ENCODE measurements at places on chromosomes 7 and 10.

DNA sequence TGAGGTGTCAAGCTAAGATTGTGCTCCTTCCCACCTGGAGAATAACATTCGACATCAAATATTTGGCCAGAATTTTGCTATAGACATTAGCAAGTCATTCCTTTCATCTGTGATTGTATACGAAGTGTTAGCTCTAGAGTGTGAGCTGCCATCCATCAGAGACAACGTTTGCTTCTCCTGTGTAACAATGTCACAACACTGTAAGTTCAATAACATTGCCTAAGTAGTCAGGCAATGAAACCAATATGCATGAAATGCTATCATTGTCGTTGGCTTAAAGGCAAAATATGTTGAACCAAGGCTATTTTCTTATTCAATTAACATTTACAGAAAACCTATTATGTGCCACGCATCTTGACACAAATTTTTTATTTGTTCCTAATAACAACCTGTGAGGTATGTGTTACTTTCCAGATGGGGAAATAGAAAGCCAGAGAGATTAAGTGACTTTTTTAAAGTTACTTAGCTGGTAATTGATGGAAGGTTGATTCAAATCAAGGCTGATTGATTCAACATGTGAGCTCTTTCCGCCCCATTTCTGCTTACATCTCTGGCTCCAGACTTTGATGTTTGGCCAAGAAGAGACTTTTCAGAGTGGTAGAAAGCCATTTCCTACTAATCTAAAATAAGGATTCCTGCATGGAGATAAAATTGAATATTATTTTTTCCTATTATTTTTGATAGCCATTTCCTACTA is 32.0 kb downstream of the BET1 start:
- no peak for DNase-seq

DNA sequence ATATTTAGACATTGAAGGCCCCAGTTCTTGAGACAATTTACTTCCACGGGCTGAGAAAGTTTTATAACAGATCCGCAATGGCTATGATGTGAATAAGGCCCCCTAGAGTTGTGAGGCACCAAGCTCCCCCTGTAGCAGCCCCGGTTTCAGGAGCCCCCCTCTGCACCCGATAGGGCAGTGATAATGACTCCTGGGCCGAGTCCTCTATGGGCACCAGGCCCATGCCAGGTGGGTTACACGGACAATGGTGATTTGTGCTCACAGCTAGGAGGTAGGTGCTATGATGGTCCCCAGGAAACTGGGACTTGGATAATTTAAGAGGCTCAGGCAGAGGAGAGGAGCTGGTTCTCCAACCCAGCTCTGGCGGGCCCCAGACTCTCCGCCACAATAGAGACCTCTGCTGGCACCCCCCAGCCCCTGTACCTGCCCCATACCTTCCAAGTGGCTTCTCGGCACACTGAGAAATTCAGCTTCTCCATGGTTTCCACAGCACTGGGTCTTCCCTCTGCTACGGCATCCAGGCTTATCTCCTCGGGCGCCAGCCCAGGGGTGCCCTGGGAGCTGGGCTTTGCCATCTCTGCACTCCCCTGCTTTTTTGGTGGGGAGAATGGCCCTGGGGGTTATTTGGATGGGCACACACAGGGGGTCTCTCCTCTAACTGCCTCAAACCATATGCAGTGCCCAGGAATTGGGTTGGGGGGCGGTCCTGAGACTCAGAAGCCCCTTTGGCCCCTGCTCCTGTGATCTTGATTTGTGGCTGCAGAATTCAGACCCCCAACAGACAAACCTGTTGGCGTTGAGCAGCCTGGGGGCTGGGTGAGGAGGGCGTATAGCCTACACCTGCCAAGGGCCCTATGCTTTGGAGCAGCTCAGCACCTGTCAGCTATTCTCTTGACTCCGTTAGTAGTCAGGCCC is 12.2 kb upstream of the KCP start:
- no peak for DNase-seq

DNA sequence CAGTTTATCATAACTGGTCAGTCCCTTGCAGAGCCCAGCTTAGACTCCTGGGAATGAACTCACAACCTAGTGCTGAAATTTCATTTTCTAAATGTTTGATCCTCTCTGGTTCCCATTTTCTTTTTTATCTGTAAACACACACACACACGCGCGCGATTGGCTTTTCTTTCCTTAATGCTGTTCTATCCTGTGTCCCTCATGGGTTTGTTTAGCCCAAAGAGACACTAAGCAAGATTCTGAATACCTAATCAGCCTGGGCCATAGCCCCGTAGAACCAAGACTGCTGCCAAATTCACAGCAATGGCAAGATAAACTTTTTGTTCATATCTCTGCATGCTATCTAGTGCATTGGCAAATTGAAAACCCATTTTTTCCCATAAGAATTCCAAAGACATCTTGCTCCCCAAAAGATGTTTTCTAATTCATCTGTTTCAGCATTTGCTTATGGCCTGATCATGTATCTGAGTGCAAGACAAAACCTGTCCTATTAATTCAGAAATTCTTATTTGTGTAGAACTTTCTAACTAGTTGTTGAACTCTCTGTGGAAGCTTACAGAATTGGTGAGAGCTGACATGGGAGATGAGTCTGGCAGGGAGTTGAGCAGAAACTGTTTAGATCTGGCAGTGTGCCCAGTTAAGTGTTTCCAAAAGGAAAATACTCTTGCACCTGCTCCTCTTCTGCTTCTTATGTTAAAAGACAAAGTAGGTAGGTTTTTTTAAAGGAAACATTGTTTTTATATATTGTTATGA is 1.8 kb upstream of the IFIT1 start:
- no peak for DNase-seq

- DNase-seq, result no peak
Observed at GRCh38 chr7:134193240-134193639, 66.1 kb downstream of the LRGUK start.

GRCh38 chr7:66153691-66154090 is 39.0 kb downstream of the CRCP start:
- DNase-seq, result no peak

DNA sequence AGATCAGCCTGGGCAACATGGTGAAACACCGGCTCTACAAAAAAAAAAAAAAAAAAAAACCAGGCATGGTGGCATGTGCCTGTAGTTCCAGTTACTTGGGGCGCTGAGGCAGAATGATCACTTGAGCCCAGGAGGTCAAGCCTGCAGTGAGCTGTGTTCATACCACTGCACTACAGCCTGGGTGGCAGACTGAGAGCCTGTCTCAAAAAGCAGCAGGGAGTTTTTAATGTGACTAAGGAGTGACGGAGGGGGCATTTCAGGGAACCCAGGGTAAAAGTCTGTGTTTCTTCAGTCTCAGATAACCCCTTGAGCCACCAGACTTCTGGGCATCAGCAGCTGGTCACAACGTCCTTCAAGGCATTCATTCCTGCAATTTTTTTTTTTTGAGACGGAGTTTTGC is 2.2 kb upstream of the C10orf95 start:
- no peak for DNase-seq

GRCh38 chr7:91940171-91940570 is 491 bp upstream of the AKAP9 start:
- DNase-seq, result peak; percentile 23

DNA sequence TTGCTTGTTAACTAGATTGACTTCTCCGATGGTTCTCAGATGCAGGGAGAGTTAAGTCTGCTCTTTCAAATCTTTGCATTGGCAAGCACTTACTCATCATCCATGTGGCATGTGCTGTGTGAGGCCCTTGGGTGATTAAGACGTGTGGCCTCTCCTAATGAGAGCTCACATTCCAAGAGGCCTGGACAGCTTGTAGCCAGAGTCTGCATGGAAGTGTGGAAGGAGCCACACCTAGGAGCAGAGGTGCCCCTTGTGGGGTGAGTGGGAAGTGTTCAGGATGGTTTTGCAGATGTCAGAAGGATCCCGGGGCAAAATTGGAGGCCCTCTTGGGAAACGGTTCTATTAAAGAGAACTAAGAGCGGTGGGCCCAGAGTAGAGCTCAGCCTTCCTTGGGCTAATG is 225.9 kb downstream of the PAXIP1 start:
- DNase-seq, result peak; percentile 1

- DNase-seq, result no peak
Observed at GRCh38 chr7:99898023-99898357, 21.2 kb upstream of the OR2AE1 start.

DNA sequence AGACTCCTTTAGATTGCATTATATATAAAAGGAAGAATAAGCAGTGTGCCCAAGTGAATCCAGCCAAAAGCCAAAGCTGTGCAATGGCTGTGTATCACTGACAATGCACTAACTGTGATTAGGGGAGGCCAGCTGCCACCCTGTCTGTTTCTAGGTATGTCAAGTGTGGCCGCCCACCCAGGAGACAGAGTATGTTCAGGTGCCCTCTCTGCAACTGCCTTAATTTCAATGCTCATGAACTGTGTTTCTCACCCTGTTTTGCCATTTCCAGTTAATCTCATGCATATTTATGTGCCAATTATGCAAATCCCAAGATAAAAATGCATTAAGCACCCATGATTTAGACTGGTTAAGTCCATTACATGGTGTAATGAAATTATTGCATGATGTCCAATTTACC is 159.4 kb downstream of the FRMD4A start:
- DNase-seq, result no peak

DNA sequence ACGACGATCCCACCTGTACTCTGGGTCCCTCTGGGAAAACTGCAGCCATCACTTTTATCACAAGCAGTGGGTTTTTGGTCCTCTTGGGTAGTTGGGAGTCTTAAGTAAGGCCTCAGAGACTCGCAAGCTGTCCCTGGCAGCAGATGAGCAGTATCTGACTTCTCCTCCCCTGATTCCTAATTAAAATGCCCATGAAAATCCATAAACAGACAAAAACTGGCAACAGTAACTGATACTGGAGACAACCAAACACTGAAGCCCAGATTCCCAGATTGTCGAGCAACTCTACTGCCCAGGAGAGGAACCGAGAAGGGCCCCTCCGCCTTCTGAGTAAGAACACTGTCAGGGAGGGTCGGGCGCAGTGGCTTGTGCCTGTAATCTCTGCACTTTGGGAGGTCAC is 333.8 kb downstream of the CALN1 start:
- no peak for DNase-seq

GRCh38 chr7:81519886-81520285 is 250.0 kb downstream of the HGF start:
- no peak for DNase-seq

- peak; percentile 100 for DNase-seq
Observed at GRCh38 chr7:1961701-1962276, 271.0 kb downstream of the MAD1L1 start.

GRCh38 chr10:75429159-75429827 is 2.1 kb upstream of the LRMDA start:
- DNase-seq, result no peak

DNA sequence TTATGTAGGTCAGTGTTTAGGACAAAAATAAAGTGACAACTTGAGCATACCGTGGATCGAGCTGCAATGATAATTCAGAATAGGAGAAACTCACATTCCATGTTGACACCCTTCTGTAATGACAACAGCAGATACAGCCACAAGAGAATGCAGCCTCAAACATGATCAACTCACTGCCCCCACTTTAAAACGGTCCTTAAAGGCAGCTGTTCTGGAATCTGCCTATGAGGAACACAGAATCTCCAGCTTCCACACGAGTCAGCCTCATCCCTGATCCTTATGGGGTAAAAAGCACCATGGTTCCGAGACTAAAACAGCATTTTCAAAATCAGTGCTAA is 32.5 kb upstream of the DAGLB start:
- no peak for DNase-seq

DNA sequence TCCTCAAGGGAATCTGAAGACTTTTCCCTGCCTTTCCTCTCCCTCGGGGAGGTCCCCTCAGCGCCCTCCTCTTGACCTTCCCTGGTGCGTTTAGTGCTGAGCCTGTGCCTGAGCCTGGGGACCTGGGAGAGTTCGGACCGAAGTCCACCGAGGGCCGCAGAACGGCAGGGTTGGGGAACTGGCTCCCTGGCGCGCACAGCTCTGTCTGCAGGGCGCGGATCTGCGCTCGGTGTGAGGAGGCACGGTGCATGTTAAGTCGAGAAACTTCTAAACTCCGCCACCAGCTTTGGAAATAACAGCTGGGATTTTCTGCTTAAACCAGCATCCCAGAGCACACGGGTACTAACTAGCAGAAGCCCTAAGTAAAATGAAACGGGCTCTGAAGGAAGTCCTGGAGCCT is 44.2 kb upstream of the SLC29A4 start:
- DNase-seq, result no peak

DNA sequence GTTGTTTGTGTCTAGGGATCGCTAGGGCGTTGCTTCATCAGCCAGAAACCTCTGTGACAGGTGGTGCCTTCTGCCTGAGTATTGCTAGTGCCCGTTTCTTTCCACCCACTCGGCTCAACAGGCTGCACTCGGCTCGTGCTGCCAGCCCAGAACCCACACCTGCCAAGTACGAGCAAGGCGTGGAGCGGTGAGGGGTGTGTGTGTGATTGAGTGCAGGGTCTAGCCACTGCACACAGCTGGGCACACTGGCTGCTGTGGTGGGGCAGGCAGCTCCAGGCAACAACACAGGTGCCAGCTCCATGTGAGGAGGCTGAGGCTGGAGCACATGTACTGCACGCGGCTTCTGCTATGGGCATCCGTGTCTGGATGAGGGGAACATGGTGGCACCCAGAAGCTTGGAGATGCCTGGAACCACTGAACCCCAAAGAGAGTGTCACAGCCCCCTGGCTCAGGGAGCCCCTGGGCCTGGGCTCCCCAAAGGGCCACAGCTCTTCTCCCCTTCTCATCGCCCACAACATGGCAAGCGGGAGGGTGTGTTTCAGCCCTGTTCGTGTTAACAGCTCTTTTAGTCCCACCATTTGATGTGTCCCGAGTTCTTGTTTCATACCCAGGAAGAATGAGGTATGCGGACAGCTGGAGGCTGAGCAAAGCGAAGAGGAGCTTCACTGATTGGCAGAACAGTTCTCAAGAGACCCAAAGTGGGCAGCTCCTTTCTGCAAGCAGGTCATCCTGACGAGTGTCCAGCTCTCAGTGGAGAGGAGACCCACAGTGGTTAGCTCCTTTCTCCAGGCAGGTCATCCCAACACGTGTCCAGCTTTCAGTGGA is 78.1 kb downstream of the HDAC9 start:
- no peak for DNase-seq

- DNase-seq, result no peak
Observed at GRCh38 chr7:127629268-127629854, 11.4 kb upstream of the PAX4 start.

DNA sequence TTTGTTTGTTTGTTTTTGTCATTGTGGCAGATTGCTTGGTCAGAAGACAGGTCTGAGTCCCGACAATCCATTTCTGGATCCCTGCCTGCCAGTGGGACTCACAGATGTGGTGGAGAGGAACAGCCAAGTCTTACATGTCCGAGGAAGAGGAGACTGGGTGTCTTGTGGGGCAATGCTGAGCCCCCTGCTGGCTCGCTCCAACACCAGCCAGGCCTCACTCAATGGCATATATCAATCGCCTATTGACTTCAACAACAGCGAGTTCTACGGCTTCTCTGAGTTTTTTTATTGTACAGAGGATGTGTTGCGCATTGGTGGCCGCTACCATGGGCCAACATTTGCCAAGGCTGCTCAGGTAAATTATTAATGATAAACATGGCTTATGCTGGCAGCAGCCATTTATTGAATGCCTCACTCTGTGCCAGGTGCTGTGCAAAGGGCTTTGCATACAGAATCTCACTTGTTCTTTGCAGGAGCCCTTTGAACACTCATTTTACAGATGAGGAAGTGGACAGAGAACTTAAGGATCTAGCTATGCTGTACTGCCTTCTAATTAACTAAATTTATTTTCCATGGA is 33.3 kb downstream of the COX15 start:
- DNase-seq, result peak; percentile 3
